ENCODE measurements at places on chromosomes 6 and 20.
A peak's percentile ranks its signal among the peaks of the same experiment; 100 is the strongest.

- peak; percentile 36 for DNase-seq
These were observed 245.8 kb upstream of the JAG1 start for GRCh38 chr20:10919396-10920140.

DNA sequence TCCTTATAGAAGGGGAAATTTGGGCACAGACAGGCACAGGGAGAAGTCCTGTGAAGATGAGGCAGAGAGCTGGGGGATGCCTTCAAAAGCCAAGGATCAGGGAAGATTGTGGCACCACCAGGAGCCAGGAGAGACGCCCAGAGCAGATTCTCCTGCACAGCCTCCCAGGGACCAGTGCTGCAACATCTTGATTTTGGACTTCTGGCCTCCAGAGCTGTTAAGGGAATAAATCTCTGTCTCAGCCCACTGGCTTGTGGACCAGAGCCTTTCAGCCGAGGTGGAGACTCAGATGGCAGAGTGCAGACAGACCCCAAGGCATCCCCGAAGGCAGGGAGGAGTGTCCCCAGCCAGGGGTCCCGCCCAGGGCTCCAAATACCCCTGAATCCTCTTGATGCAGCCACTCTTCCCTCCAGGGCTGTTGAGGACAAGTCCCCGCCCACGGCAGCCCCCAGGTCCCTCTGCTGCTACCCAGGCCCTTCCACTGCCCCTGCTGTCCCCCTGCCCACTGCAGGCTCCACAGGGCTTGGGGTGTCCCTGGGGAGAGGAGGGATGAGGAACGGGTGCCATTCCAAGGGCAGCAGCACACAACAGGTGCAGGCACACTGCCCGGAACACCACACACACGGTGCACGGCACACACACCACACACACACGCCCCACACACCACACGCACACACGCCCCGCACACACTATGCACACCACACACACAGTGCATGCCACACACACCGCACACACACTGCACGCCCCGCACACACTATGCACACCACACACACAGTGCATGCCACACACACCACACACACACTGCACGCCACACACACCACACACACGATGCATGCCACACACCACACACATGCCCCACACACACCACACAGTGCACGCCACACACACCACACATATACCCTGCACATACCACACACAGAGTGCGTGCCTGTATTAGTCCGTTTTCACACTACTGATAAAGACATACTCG is 311.4 kb downstream of the TAF4 start:
- DNase-seq = no peak

GRCh38 chr6:792662-793061 is 99.7 kb upstream of the EXOC2 start:
- no peak for DNase-seq

DNA sequence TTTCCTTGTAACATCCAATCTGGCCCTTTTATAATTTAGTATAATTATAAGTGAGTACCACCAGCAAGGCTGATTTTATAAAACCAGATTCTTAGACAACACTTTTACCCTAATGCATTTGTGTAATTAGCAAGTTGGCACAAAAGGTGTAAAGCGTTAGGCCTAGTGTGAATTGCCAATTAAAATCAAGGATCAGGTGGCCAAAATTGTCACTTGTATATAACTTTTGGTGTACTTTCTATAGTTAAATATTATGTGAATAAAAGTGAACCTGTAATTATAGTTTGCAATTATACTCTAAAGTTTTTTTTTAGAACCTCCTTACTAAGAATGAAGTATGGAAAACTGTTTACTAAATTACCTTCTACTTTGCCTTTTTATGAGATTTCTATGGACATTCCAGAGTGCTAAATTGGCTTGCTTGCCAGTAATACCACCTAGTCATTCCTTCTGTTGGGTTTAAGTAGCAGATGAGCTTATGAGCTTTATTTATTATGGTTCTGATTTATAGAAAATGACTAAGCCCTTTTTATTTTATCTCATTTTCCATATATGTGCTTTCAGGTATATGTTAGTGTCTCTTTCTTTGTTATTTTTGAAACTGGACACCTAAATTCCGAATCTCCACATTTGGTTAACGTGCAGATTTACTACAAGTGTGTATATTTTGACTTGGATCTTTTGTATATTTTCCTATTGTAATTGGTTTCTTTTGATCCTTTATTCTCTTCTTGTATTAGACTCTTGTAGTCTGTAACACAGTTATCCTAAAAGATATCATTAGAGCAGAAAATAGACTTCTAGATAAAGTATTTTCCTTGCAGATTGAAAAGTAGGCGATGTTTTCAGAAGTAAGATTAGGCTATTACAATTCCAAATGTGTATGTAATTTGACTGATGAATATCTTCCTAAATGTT is 3.9 kb downstream of the STXBP5 start:
- no peak for DNase-seq

DNA sequence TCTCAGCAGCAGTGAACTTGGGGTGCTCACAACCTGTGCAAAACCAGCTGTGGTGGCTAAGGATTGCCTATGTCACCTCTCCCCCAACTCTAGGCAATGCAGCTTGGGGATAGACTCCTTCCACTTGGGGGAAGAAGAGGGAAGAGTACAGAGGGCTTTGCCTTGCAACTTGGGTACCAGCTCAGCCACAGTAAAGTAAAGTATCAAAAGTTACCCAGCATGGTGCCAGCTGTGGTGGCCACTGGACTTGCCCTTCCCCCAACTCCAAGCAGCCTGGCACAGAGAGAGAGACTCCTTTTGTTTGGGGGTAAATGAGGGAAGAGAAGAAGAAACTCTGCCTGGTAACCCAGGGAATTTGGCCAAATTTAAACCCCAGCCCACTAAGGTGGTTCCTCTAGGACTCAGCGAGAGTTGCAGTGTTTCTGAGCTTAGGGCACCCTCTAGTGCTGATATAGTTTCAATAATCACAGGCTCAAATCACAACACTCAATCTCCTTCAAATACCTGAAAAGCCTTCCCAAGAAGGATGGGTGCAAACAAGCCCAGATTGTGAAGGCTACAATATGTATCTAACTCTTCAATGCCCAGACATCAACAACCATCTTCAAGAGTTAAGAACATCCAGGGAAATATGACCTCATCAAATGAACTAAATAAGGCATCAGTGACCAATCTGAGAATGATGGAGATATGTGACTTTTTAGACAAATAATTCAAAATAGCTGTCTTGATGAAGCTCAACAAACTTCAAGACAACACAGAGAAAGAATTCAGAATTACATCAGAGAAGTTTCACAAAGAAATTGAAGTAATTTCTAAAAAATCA is 7.6 kb upstream of the DEFB129 start:
- DNase-seq = peak; percentile 41

GRCh38 chr6:150182460-150183078 is 39.7 kb downstream of the PPP1R14C start:
- DNase-seq = no peak

- DNase-seq = no peak
These were observed 6.4 kb downstream of the ZSWIM3 start for GRCh38 chr20:45863543-45864470.

GRCh38 chr20:35888657-35889056 is 65.6 kb downstream of the SCAND1 start:
- DNase-seq = no peak

- no peak for DNase-seq
These were observed 159.6 kb downstream of the MTHFD1L start for GRCh38 chr6:151025076-151025475.

- peak; percentile 21 for DNase-seq
These were observed 217.0 kb upstream of the CCN2 start for GRCh38 chr6:132167929-132168892.

DNA sequence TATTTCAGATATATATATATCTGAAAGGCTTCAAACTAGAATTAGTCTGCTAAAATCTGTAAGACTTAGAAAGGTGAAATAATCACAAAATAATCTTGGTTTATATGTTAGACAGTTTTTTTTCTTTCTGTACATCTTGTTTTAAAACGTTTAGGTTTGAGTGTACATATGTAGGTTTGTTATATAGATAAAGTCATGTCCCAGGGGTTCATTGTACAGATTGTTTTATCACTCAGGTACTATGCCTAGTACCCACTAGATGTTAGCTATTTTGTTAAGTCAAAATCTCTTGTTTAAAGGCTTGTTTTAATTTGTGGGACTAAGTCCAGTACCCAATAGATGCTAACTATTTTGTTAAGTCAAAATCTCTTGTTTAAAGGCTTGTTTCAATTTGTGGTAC is 1339.0 kb upstream of the CITED2 start:
- no peak for DNase-seq

GRCh38 chr6:169215201-169215681 is 38.4 kb downstream of the THBS2 start:
- no peak for DNase-seq

GRCh38 chr6:160455541-160456213 is 107.5 kb downstream of the SLC22A3 start:
- DNase-seq = peak; percentile 70

DNA sequence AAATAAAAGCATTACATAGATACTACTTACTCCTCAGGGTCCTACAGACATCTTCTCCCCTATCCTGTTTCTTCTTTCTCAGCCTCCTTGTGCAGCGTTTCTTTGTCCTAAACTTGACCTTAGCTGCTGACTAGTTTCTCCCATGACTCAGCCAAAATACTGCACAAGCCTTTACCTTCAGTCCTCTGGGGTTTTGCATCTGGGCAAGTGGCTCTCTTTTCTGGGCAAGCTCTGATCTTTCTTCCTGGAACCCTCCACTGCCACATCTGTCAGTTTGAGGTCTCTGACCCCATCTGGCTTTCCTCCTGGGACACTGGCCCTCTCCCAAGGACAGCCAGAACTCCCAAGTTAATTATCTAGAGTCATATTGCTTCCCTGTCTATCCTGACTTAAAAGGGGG is 838.4 kb downstream of the DHX35 start:
- DNase-seq = peak; percentile 84

GRCh38 chr6:81138236-81138635 is 614.2 kb downstream of the TENT5A start:
- DNase-seq = no peak

All from choroid plexus epithelial cell (primary cell).